ENCODE measurements at places on chromosomes 1 and 21. TPM values are rescaled to one million over a fixed set of nuclear protein-coding genes. Genes with fewer than 3 reads are reported as not detected.

DNA sequence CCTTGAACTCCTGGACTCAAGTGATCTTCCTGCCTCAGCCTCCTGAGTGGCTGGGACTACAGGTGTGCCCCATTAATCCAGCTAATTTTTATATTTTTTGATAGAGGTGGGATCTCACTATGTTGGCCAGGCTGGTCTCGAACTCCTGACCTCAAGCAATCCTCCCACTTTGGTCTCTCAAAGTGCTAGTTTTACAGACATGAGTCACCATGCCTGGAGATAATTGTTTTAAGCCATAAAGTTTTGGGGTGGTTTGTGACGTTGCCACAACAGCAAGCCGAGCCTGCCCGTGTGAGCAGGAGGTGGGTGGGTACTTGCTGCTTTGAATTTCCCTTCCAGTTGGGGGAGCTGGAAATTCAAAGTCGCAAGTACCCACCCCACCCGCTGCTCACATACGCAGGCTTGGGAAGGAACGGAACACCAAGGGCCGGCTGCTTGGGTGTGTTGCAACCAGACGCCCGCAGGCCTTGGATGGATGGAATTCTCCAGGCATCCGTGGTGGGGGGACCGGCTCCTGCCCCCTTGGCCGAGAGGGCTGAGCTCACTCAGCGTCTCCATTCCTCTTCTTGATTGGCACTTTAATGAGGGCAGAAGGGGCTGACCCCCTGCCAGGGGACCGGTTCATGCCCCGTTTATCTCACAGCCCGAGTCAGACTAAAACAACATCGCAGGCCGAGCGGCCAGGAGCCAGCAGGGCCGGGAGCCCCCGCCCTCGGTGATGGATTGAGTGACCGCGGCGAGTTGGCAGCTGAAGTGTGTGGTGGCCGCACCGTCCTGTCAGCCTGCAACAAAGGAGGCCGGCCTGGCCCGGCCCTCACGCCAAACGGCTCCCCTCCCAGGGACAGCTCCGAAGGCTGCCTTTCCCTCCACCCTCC lies 78.1 kb downstream of the DHRS3 start:
- no peaks in the 10 kb centered on the region for H3K27me3 ChIP-seq
- H3K27ac ChIP-seq: peak overlapping the region; percentile 89
- no peak for DNase-seq
- peaks cover 45% of the 10 kb centered on the region for H3K4me1 ChIP-seq

DNA sequence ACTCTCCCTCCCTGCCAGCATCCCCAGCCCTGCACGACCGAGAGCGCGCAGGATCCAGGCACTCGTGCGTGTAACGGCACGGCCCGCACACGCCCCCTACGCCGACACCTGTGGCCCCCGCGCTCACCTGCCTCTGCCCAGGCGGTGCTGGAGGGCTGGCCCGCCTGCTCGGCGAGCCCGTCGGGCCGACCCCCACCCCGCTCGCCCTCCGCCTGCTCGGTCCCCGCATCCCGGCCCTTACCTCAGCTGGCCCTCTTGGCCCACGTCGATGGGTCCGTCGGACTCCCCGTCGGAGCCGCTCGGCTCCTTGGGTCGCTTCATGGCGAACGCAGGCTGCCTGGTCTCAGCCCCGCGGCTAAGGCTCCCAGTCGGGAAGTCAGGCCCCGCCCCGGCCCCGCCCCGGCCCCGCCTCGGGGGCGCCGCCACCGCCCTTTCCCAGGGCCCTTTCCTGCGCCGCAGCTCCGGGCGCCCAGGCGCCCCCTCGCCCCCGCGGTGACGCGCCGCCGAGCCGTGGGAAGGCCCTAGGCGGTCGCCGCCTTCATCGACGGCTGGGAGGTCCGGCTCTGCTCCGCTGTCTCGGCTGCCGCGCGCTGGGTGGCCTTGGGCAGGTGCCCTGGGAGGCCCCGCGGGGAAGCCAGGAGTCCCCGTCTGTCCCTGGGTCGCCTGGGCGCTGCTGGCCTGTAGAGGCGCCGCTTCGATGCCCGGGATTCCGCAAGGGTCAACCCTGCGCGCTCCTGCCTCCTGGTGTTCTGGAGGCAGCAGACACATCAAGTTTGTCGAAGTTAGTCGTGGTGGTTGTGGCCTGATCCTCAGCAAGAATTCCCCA lies at the start of gene HEYL:
Gene HEYL, minus strand, starts transcription at position 339 of the 826 bp plus-strand sequence. Its CDS starts 18 bp downstream, at position 321.
- peak within 1 kb of the TSS; percentile 60 for H3K4me3 ChIP-seq
- DNase-seq: peak; percentile 32
- H3K27ac ChIP-seq: peak within 1 kb of the TSS; percentile 69

GRCh38 chr1:200980873-200981272 lies 42.6 kb downstream of the KIF21B start:
- no peak overlapping the region for H3K27ac ChIP-seq
- H3K4me1 ChIP-seq: no peaks in the 10 kb centered on the region
- no peaks in the 10 kb centered on the region for H3K27me3 ChIP-seq
- no peak overlapping the region for H3K4me3 ChIP-seq
- H3K36me3 ChIP-seq: no peaks in the 10 kb centered on the region
- no peak for DNase-seq

DNA sequence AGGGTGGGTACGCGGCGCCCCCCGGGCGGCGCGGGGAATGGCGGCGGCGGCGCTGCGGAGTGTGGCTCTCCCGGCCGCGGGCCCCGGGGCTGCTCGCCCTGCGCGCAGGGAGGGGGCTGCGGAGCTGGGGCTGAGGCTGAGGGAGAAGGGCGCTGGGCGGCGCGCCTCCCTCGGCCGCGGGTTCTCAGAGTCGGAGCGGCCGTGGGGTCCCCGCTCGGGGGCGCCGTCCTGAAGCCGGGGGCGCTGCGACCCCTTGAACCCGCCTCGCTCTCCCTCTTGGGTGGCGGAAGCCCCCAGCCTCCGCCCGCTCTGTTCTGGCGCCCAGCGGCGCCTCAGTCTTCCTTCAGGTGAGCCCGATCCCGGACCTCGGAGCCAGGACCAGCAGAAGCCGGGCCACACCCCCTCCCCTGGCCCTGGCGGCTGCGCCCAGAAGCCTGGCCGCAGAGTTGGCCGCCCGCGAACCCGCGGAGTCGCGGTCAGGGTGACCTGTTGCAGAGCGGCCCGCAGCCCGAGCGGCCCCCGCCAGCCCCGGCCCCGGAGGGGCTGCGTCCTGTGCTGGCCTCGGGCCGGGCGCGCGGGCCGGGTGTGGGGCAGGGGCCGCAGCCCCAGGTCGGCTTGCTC lies 532 bp downstream of the RALGPS2 start:
- peaks cover 2% of the 10 kb centered on the region for H3K36me3 ChIP-seq
- peaks cover 28% of the 10 kb centered on the region for H3K27me3 ChIP-seq
- no peak for DNase-seq
- H3K4me1 ChIP-seq: 0 out of 2 replicates have a peak, but pooled peaks cover 7% of the 10 kb centered on the region

DNA sequence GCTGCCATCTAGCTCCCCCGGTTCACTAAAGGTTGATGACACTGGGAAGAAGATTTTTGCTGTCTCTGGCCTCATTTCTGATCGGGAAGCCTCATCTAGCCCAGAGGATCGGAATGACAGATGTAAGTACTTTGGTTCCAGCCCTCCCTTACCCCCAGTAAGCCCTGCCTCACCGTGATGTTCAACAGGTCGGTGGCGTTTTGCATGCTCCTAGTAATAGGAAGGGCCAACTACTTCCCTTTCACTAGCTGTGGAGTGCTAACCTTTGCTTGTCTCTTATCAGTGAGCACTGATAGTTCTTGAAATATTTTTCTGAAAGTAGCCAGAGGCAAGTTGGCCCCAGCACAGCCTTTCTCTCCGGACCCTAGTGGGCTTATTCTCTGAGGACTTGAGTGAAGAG lies 7.5 kb downstream of the RNF220 start:
- no peak overlapping the region for H3K4me3 ChIP-seq
- peaks cover 19% of the 10 kb centered on the region for H3K4me1 ChIP-seq
- no peak overlapping the region for H3K27ac ChIP-seq

DNA sequence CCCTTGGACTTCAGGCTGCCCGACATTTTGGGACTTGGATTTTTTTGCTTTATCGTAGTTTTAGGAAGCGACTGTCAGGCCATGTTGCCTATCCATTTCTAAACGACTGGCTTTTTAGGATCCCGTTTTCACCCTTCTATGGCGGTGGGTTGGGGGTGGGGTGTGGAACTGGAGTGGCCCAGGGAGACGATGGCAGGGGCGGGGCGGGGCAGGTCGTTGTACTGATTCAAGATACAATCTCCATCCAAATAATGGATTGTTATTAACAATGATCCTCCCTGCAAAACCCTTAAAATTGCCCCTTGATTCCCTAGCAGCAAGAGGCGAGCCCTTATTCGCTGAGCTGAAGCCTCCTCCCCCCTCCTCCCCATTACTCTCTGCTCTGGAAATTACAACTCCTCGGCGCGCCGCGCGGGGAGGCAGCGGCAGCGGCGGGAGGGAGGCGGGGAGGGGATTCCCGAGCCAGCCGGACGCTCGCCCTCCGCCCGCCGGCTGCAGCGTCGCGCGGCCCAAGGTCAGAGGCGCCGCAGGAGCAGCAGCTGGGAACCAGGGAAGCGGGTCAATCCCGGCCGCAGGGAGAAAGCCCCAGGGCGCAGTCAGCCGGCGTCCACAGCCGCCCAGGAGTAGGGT lies at the start of gene TRIM67:
Gene TRIM67, plus strand, starts transcription at position 392 of the 630 bp plus-strand sequence. CDS start 912 bp downstream, outside the sequence.
- peak within 1 kb of the TSS; percentile 29 for H3K4me3 ChIP-seq
- DNase-seq: no peak
- no peak within 1 kb of the TSS for H3K27ac ChIP-seq
- no peaks in the 10 kb centered on the region for H3K36me3 ChIP-seq

DNA sequence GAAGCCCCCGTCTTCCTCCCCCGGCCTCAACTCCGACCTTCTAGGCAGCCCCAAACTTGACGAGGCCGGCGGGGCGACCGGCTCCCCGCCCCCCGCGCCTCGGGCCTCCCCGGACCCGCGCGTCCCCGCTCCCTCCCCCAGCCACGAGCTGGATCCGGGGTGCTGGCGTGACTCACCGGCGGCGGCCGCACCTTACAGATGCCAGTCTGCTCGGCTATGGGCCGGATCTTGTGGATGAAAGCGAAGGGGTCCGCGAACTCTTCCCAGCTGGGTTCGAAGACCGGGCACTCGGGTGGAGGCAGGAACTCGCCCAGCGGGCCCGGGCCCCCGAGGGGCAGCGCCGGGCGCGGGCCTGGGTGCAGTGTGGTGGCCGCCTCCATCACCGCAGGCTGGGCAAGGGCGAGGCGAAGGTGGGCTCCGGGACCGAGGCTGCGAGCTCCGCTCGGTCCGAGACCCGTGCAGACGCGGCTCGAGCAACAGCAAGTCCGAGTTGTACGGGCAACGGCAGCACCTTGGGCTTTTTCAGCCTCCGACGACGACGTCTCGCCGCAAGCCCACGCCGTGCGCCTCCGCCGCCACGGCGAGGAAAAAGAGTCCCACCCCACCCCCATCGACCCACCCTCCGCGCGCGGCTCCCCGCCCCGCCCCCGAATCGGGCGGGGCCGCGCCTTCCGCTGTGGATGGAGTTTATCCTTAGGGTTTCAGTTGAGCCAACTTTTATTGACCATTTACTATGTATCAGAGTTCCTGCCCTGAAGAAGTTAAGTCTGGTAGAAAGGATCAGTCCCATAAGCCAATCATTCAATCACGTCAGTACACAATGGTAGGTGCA lies at the start of gene KDM5B:
Gene KDM5B, minus strand, starts transcription at position 496 of the 832 bp plus-strand sequence. Its CDS starts 116 bp downstream, at position 380.
- H3K27me3 ChIP-seq: no peaks in the 10 kb centered on the region
- peak within 1 kb of the TSS; percentile 89 for H3K27ac ChIP-seq
- H3K36me3 ChIP-seq: no peaks in the 10 kb centered on the region
- DNase-seq: peak; percentile 45
- H3K4me3 ChIP-seq: peak within 1 kb of the TSS; percentile 78

GRCh38 chr1:157162345-157162744 lies 24.1 kb upstream of the ETV3 start:
- no peak for DNase-seq
- no peak overlapping the region for H3K27ac ChIP-seq
- H3K4me3 ChIP-seq: no peak overlapping the region

GRCh38 chr1:223500560-223501425 lies 107.6 kb downstream of the CCDC185 start:
- no peak for DNase-seq
- no peaks in the 10 kb centered on the region for H3K36me3 ChIP-seq
- H3K27ac ChIP-seq: no peak overlapping the region
- H3K4me1 ChIP-seq: no peaks in the 10 kb centered on the region
- H3K4me3 ChIP-seq: no peak overlapping the region

DNA sequence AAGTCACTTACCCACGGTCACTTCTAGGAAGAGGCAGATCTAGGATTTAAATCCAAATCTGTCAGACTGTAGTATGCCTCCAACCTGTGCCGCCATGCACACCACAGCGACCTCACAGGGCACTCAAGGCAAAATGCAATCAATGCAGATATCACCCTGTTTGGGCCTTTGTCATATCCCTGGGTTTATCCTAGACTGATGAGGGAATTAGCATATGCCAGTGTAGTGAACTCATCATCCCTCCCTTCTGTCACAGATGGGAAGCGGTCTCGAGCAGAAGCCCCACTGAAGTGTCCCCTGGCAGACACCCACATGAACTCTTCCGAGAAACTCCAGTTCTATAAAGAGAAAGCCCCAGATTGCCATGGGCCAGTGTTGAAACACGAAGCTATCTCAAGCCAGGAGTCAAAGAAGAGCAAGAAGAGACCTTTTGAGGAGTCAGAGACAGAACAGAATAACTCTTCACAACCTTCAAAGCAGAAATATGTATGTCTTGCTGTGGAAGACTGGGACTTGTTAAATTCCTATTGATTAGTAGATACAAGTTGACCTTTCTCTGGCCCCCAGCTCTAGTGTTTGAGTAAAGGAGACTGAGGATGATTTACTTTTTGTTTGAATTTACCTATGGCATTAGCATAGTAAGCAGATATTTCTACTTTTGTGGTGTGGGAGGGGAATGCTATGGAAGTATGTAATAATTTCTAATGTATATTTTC lies 21.4 kb downstream of the LRRC42 start:
- no peak for DNase-seq
- H3K27ac ChIP-seq: no peak overlapping the region
- H3K4me3 ChIP-seq: no peak overlapping the region
- no peaks in the 10 kb centered on the region for H3K27me3 ChIP-seq

- no peak overlapping the region for H3K4me3 ChIP-seq
- no peaks in the 10 kb centered on the region for H3K4me1 ChIP-seq
- DNase-seq: no peak
- H3K27ac ChIP-seq: no peak overlapping the region
- no peaks in the 10 kb centered on the region for H3K36me3 ChIP-seq
These were observed 21.3 kb upstream of the MAGI3 start for GRCh38 chr1:113369040-113369439.

DNA sequence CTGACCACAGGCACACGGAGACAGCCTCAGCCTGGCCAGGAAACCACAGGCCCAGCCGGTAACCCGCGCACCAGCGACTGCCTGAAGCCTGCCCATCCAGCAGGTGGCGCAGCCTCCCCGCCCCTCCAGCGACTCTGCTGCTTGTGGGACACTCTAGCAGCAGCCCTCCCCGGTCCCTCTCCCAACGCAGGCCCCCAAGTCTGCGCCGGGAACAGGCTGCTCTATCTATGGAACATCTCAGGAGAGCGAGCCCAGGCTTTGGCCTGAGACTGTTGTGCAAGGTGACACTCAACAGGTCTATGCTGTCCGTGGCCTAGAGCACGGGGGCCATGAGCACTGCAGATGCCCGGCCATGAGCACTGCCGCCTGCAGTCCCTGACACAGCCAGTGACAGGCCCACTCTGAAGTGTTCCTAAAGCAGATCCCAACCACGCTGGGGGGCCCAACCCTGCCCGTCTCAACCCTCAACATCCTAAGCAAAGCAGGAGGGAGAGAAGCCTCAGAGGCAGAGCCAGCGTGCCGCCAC lies 28.4 kb downstream of the WDR4 start:
- H3K36me3 ChIP-seq: no peaks in the 10 kb centered on the region
- no peak overlapping the region for H3K27ac ChIP-seq
- H3K4me1 ChIP-seq: no peaks in the 10 kb centered on the region
- DNase-seq: no peak

- H3K27me3 ChIP-seq: peaks cover 13% of the 10 kb centered on the region
- no peak overlapping the region for H3K4me3 ChIP-seq
- no peaks in the 10 kb centered on the region for H3K4me1 ChIP-seq
These were observed 25.6 kb downstream of the RNF187 start for GRCh38 chr1:228512781-228513198.

Gene CR1L
- not detected for total RNA-seq

Gene ZC3H11A
- total RNA-seq: 69.6 TPM

Gene BTBD19
- total RNA-seq: 2.6 TPM

Data from Panc1 (cell line).